ENCODE measurements at places on chromosomes 1 and 21.

- DNase-seq: no peak
Measured at GRCh38 chr1:4944911-4945310, 290.5 kb downstream of the AJAP1 start.

DNA sequence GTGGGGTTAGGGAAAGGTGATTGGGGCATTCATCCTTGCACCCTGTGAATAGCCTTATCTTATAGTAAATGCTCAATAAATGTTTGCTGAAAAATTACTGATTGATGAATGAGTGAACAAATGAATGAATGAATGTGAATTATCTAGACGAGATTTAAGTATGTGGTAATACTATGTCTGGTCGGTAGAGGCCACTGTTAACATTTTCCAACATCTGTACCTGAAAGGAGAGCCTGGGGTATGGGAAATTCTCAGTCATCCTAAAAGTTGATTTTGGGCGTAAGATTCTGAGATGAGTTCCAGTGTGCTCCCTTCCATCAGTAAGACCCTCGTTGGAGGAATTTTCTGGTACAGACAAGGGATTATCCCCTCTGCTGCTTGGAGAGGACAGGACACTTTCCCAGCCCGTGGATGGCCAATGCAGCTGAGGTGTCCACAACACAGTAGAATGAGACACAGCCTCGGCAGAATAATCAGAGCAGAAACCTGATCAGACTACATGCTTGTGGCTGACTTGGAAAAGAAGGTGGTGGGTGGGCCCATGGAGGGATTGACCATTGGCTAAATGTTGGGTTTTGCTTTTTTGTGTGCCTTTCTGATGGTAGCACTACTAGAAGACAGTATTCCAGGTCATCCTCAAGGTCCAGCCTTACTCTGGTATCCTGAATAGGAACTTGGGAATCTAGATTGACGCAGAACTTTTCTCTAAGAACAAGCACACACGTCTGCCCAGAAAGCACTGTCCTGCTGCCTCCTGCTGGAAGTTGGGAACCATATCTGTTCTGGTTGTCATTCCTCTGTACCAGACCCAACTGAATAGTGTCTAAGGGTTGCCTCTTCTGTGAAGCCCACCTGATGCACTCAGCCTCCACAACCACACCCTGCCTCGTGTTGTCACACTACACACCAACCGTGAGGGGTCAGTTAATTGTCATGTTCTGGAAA lies 262.0 kb downstream of the TNR start:
- DNase-seq: no peak

DNA sequence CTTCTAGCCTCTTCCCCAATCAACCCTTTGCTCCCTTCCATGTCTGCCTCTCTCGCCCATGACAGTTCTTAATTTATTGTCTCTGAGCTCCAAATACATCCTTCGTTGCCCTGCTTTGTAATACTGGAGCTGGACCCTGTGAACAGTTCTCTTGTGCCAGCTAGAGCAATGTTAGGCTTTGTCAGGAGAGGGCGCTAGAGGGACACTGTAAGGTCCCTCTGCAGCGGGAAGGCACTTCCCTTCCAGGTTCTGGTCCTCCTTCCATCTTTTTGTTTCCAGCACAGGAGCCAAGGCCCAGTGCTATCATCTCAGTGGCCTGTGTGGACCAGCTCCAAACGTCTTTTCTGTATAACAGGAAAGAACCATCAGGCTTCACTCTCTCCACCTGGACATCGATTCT lies 95.9 kb downstream of the PTPRU start:
- no peak for DNase-seq

GRCh38 chr1:166330096-166330495 lies 163.3 kb upstream of the FAM78B start:
- no peak for DNase-seq

DNA sequence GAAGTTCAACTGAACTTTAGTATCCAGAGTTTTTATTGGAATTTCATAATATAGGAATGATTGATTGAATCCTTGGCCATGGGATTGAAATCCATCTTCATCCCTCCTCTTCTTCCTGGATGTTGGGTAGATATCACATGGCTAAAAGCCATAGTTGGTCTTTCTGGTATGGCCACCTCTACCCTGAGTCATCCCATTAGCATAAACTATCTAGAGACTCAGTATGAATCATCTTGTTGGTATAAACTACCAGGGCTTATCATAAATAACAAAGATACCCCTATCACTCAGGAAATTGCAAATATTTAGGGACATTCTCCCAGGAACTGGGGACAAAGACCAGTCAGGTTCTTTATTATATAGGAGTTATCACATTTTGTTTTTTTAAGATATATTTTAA lies 21.2 kb upstream of the ZP4 start:
- no peak for DNase-seq

DNA sequence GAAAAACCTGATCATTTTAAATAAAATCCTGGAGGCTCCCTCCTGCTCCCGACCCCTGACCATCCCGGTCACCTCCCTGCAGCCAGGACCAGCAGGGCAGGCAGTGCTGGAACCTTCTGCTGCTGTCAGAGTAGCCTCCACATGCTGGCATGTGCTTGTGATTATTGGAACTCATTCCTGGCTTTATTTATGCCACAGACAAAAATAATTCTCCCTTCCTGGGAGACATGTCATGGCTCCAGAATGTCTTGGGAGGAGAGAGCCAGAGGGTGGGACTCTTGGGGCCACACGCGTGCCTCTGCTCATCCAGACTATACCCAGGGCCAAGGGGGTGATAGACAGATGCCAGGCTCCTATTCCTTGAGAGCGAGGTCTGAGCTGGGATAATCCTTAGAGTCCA lies 183.6 kb upstream of the RAB4A start:
- no peak for DNase-seq

DNA sequence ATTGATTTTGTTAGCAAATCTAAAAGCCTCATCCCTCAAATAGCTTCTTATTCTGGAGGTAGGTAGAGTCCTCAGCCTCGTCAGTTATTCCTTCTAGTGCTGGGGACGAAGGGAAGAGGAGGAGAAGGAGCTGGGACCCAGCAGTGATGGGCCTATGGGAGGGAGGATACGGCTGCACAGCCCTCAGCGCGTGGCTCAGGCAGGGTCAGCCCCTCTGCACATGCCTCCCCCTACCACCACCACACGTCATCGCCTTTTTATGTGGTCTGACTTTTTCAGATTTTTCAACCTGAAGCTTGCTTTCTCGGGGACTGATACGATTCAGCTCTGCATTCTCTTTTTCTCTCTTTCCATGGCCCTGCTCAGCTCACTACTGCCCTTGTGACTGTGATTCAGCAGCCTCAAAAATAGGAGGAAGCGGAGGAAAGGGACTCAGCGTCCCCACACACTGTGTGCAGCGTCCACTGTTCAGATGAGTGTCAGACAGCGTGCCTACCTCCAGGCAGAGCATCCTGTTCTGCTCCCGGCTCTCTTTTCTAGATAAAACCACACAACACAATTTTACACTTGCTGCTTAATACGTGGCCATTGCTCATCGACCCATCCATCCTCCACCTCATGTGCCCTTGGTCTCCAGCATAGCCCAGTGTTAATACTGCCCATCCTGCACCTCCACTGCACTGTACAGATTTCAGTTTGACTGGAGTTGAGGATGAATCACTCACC lies 827 bp downstream of the OR2B11 start:
- no peak for DNase-seq

GRCh38 chr1:47564570-47564969 lies 126.7 kb downstream of the FOXD2 start:
- DNase-seq: no peak

- no peak for DNase-seq
Measured at GRCh38 chr1:8137481-8138244, 111.6 kb upstream of the ERRFI1 start.

DNA sequence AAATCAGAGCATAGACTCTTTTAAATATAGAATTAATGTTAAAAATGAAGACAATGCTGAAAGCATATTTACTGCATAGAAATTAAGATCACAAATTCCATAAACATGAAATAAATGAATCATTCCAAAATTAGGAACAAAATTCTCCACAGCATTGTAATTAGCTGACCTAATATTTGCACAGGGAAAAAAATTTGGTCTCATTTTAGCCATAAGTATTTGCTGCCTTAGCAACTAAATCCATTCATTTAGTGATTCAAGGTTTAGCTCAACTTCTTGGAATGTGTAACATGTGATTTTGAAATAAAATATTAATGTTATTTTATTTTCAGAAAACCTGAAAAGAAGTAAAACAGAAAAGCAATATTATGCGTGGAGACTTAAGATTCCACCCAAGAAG lies 25.5 kb downstream of the ADAMTS5 start:
- no peak for DNase-seq

GRCh38 chr1:221149555-221150075 lies 270.4 kb downstream of the HLX start:
- no peak for DNase-seq

DNA sequence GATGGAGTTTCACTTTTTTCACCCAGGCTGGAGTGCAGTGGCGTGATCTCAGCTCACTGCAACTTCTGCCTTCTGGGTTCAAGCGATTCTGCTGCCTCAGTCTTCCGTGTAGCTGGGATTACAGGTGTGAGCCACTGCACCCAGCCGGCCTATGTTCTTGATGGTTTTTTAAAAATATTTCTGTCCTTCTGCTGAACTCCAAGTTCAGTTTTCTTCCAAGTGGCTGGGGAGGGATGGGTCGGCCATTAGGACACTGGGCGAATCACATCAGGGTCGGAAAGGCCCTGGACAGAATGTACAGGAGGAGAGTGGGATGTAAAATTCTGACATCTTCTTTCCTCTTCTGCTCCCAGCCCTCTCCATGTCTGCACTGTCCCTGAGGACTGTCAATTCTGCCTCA lies 289.6 kb downstream of the PTPRU start:
- DNase-seq: no peak

- DNase-seq: no peak
Measured at GRCh38 chr1:159084152-159084551, 7.6 kb upstream of the AIM2 start.

GRCh38 chr1:1462318-1462966 lies 9.1 kb upstream of the ATAD3B start:
- no peak for DNase-seq

DNA sequence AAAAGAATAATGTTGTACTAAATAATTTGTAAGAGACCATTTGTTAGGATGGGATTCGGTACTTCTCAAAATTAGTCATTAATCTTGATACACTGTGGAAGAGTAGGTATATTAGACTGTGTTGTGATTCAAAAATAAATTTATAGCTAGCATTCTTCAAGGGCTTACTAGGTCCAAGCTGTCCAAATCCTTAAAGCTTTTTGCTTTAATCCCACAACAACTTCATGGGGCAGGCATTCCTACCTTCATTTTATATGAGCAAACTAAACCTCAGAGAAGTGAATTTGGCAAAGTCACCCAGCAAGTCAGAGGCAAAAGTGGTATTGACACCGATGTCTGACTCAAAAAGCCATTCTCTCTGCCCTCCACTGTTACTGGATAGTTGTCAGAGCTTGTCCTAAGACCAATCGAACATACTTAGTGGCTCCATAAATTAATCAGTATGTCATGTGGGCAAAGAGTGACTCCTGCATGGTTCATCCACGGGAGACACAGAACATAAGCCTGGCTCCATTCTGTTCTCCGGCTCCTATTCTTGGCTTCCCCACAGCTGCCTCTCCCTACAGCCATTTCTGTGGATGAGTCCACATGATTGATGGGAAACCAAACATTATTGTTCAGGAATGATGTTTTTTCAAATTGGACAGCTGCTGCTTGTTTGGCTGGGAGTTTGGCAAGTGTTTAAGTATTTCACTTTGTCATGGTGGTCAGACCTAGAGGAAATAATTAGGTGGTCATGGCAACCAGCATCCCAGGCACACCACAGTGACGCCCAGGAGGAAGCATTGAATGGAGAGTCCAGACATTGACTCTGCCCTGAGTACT lies 133.4 kb upstream of the FGGY start:
- DNase-seq: no peak

GRCh38 chr1:221035662-221036153 lies 156.5 kb downstream of the HLX start:
- no peak for DNase-seq

GRCh38 chr1:9823943-9824701 lies at the start of gene CLSTN1:
Gene CLSTN1 (minus strand): TSS chr1:9823965. CDS start chr1:9823733, 232 bp downstream.
- DNase-seq: peak; percentile 84

DNA sequence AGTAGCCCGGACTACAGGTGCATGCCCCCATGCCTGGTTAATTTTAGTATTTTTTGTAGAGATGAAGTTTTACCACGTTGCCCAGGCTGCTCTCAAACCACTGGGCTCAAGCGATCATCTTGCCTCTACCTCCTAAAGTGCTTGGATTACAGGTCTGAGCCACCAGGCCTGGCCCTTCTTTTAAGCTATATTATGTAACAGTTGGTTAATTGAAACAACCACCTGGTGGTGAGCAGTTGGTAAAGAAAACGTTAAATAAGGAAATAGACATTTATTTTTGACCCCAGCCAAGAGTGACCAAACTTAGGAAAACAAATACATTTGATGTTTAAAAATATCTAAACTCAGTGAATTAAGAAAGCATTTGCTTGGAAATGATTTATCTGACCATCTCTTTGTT lies 12.1 kb upstream of the PDC start:
- DNase-seq: no peak

DNA sequence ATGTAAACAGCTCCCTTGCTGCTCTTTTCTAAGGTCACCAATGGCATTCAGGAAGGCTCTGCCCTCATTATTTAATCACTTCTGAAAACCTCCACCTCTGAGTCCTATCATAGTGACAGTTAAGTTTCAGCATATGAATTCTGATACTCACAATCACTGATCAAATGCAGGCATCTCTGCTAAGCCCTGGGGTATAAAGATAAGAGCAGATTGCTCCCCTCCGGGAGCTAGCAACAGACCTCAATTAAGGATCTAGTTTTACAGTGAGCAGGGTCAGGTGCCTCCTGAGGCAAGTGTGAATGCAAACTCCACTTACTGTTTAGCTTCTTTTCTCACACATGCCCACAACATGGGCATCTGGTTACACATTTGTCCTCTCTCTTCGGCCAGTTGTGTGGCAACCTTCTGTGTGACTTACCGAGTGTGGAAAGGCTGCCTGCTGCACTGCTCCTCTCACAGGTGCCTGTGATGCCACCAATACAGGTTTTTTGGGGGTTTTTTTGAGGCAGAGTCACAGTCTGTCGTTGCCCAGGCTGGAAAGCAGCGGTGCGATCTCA lies 15.0 kb downstream of the IL10RB start:
- DNase-seq: no peak

DNA sequence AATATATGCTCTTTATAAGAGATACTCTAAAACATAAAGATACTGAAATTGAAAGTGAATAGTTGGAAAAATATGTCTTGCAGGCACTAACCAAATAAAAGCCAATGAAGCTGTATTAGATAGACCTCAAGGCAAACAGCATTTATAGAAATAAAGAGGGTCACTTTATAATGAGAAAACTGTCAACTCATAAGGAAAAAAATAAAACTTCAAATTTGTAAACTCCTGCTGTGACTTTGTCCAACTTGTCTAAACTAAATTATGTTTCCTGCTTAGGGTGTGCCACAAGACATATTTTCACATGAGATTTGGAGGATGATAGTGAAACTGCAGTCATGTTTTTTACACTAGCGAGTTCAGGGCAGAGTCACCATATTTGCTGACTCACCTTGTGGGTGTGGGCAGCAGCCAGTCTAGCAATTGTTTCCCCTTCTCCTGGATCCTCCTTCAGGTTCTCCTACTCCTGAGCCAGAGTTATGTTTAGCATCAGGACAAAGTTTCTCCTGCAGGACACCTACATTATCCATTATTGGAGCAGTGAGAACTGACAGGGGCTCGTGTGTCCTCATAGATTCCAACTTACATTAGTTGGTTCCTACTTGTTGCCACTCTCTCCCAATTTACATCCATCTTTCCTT lies 43.8 kb downstream of the CD53 start:
- peak; percentile 40 for DNase-seq

GRCh38 chr1:241677201-241677600 lies 25.1 kb downstream of the WDR64 start:
- DNase-seq: peak; percentile 19
